ENCODE measurements at places on chromosomes 11 and 22.

DNA sequence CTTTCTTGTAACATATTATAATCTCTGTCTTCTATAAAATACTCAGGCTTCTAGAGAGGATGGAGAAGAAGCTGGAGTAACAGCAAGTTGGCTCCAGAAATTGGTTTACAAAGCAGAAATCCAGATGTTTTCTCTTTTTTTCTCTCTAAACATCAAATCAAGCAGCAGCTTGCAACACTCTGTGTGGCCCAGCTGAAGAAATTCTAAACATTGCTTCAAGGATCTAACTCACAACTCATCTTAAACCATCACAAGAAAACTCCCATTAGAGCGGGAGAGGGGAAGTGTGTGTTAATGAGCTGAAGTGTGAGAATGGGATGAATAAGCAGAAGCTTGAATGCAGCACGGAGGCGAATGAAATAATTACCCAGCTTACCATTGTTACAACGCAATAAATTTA lies 146.5 kb downstream of the OPCML start:
- DNase-seq = no peak

GRCh38 chr11:96413408-96413807 lies 23.6 kb downstream of the JRKL start:
- no peak for DNase-seq

GRCh38 chr11:4626207-4627099 lies 10.8 kb upstream of the OR51D1 start:
- peak; percentile 17 for DNase-seq

DNA sequence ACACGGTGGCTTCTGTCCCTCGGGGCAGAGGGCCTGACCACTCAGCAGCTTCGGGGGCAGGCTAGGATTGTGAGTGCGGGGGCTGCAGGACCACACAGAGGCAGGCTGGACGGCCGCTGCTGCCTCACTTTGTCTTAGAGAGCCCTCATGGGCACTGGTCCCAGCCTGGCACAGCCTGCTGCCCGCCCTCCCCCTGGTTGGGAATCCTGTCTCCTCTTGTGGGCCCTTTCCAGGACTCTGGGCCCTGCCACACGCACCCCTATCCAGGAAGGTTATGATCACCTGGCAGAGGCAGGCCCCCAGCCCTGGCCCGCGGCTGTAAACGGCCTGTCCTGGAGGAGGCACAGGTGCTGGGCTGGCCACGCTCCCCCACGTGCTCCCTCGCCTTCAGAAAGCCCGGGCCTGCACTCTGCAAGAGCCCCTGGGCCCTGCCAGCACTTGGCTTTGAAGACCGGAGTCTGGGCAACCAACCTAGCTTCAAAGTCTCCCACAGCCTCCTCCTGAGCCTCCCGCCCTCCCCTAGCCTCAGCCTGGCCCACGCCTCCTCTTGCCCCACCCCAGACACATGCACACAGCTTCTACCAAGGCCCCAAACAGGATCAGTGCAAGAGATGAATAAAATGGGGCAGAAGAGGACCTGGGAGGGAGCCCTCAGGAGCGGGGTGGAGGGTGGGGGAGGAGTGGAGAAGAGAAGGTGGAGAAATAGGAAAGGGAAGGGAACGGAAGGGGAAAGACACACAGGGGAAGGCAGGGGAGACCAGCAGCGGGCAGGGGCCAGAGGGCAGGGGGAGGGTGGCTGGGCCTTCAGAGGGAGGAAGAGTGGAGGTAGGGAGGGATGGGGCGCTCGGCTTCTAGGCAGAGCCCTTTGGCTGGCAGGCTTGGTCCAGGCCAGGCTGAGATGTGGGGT lies 31.0 kb downstream of the SYT7 start:
- peak; percentile 26 for DNase-seq

GRCh38 chr11:79054636-79055035 lies 386.2 kb downstream of the TENM4 start:
- DNase-seq = no peak

DNA sequence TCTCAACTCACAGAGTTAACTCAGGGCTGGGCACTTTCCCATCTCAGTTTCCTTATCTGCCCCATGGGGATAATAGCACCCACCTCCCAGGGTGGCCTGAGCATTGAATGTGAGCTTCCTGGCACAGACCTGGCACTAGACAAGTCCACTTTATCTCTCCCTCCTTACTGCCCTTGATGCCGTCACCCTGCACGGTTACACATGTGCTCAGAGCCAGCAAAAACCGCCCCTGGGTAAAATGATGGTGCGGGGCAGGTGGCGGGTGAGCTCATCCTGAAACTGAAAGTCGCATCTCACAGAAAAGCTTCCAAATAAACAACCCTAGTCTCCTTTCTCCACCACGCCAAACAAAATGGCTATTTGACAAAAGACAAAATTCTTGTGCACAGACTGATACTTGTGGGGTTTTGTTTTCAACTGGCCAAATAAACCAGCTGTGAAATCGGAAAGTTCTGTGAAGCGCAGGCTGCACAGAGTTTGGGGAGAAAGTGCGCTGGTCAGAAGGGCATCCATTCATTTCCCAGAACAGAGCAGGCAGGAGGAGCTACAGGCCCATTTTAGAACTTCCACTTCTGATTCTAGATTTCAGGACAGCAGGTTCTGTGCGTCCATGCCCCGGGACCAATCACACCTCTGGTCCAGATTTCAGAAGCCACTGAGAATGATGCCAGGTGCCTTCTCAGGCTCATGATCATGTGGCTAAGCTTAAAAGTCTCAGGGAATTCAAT lies 138.1 kb downstream of the SHANK2 start:
- no peak for DNase-seq

DNA sequence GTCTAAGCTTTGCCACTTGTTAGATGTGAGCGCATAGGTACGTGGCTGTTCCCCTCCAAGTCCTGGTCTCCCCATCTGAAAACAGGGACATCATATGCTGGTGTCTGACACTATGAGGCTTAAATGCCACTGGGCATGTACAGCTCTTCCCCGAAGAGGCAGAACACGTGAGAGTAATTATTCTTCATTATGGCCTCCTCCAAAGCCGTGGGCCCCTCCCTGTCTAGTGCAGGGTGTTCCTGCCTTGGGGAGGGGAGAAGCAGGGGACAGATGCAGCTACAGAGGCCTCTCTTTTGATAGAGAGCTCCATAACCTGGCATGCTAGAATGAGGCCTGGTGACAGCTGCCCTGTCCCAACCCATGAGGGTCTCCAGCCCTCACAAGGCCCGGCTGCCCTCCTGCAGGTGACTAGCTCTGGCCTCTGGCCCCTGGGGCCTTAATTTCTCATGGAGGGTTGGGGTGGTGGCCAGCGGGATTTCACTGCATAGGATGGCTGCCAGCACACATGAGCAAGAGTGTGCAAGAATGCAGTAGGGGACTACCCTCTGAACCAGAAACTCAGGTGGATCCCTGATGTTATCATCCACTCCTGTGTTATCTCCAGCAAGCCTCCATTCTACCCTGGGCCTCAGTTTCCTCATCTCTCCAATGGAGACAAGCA lies 334.6 kb downstream of the MN1 start:
- DNase-seq = no peak

GRCh38 chr11:119204066-119204465 lies 2.1 kb upstream of the CBL start:
- DNase-seq = no peak

DNA sequence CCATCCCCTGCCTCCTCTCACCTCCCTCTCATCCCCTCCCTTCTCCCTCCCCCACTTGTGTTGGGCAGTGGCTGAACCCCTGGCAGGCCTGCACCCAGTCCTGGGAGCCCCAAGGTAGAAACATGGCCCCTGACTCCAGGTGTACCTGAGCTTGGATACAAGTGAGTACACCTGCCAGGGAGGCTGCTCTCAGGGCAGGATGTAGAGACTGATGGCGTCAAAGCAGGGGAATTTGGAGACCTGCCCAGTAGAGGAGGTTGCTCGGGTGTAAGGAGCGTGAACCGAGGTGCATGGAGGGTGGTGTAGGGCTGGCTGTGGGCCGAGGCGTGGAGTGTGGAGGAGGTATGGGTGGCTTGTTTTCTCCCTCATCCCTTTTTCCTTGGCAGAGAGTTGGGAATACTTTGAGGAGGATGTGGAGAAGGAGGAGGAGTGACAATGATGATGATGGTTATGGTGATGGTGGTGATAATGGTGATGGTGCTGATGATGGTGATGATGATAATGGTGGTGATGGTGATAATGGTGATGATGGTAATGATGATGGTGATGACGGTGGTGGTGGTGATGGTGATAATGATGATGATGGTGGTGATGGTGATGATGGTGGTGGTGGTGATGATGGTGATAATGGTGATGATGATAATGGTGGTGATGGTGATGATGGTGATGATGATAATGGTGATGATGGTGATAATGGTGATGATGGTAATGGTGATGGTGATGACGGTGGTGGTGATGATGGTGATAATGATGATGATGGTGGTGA lies 12.3 kb downstream of the MRGPRG start:
- DNase-seq = no peak

DNA sequence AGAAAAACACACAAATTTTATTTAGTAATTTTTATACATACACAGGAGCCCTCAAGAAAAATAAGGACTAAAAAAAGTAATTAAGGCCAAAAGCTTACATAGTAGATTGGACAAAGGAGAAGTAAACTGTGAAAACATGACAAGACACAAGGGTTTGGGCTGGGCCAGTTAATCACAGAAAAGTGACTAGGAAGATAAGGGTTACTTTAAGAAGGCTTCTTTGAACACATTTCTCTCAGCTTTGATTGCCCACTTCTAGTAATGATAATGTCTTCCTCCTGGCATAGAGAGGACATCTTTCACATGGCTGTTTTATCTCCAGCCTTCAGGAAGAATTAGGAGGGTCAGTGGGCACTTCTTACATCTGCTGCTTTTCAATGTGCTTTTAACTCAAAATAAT lies 3.4 kb downstream of the RNF141 start:
- no peak for DNase-seq

GRCh38 chr11:92101920-92102319 lies 122.7 kb upstream of the FAT3 start:
- no peak for DNase-seq

DNA sequence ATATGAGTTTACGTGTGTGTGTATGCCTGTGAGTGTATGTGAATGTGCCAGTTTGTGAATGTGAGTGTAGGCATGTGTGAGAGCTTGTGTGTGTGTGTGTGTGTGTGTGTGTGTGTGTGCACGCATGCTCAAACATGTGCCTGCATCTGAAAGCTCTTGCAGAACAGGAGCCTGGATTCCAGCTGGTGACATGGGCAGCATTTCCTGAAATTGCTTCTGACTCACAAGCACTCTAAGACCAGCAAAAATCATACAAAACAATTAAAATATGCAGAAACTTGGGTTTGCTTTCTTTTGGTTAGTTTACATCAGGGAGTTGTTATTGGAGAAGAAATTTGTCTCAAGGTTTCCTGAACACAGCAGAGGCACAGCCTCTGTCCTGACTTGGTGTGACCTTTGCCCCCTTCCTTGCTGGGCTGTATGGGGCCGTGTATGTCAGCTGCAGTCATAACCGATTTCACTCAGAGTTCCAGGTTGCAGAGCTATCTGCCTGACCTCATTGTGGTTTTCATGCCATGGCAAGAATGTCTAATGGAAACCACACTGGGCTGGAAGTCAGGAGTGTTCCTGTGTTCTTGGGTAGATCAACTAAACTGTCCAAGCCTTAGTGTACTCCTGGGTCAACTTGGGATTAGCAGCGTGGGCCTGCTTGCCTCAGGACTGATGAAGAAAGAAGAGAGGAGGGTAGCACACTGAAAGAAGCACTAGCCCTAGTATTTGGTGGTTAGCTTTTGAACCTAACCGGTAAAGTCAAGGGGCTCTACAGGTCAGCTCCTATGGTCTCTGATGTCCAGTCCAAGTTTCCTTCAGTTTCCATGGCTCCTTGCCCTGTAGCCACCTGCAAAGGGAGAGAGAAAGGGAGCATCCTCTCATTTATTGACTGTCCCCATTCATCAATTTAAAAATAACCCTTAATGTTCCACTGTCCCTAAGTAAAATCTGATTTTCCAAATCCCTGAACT lies 143.7 kb downstream of the SNX19 start:
- DNase-seq = no peak

DNA sequence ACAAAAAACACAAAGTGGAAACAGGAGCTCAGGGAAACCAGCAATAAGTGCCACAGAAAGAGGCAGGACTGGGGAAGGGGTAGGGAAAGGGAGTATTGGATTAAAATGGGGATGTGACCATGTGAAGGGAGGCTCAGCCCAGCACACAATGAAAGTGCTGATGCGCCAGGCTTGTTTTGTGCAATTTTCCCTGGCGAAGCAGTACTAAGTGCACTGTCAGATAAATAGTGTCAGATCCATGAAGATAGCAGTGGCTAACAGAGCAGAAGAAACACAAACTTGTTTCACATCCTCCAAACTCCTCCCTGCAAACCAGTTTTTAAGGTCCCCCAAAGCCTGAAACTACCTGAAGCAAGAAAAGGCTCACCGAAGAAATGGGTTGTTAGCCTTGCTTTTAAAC lies 50.7 kb upstream of the RAPSN start:
- DNase-seq = no peak

DNA sequence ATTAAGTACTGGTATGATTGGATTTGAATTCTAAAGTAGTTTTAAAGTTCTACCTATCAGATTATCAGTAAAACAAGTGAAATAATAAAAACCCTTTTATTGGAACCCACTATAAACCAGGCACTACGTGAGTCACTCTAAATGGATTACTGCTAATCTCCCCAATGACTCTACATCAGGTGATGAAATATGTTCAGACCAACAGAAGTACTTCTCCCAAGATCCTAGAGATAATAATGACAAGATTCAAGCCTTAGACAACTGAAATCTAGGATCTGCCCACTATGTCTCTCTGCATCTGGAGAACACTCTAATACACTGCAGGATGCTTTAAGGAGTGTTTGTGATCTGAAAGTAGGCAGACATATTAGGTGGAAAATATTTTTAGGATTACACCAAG lies 652.1 kb upstream of the CHORDC1 start:
- no peak for DNase-seq

GRCh38 chr22:26236991-26237390 lies 67.7 kb downstream of the SEZ6L start:
- no peak for DNase-seq

DNA sequence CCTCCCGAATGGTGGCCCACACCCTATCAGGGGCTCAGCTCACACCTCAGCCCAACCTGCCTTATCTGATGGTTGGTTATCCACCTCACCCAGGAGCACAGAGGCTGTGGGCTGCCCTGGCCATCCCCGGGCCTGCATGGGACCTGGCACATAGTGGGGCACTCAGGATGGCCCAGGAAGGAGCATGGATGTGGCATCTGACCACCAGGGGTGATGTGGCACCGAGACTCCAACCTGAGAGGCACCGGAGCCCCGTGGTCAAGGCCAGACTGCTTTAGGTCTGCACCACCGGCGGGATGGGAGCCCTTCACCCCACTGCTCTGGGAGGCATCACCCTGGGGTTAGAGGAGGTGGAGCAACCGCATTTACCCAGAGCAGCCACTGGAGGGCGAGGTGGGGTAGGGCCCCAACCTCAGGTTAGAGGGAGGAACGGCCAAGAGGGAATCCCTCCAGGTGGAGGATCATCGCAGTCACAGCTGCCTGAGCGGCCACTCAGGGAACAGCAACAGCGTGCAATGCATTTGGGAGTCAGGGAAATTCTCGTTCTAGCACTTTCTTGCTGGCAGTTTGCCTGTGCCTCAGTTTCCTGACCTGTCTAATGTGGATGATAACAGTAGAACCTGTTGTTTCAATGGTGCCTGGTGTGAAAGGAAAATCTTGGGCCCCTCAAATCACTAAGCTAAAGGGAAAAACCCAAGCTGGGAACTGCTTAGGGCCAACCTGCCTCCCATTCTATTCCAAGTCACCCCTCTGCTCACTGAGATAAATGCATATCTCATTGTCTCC lies 52.9 kb upstream of the CARS1 start:
- DNase-seq = no peak

- DNase-seq = no peak
Observed at GRCh38 chr11:34633990-34634693, 13.2 kb downstream of the EHF start.

GRCh38 chr11:116052603-116053547 lies 548.7 kb upstream of the CADM1 start:
- no peak for DNase-seq
